ENCODE measurements at places on chromosomes 11 and 22. TPM values are rescaled to one million over a fixed set of nuclear protein-coding genes. Genes with fewer than 3 reads are reported as not detected.
A peak's percentile ranks its signal among the peaks of the same experiment; 100 is the strongest.

- H3K4me1 ChIP-seq = peaks cover 50% of the 10 kb centered on the region
- peak overlapping the region; percentile 56 for H3K27ac ChIP-seq
- no peaks in the 10 kb centered on the region for H3K27me3 ChIP-seq
- peaks cover 34% of the 10 kb centered on the region for H3K36me3 ChIP-seq
- H3K4me3 ChIP-seq = no peak overlapping the region
Observed at GRCh38 chr22:45688600-45689080, 17.0 kb downstream of the ATXN10 start.

GRCh38 chr11:80515097-80515496 lies 1074.3 kb upstream of the TENM4 start:
- no peak overlapping the region for H3K4me3 ChIP-seq
- H3K4me1 ChIP-seq = no peaks in the 10 kb centered on the region
- H3K36me3 ChIP-seq = no peaks in the 10 kb centered on the region
- no peak overlapping the region for H3K27ac ChIP-seq
- no peak for DNase-seq

GRCh38 chr11:10892250-10892649 lies 34.4 kb upstream of the ZBED5 start:
- H3K4me1 ChIP-seq = no peaks in the 10 kb centered on the region
- no peak for DNase-seq
- H3K36me3 ChIP-seq = no peaks in the 10 kb centered on the region
- H3K4me3 ChIP-seq = no peak overlapping the region
- no peaks in the 10 kb centered on the region for H3K27me3 ChIP-seq
- H3K27ac ChIP-seq = no peak overlapping the region

The KCNQ1 gene
- 51.0 TPM for total RNA-seq

- H3K27me3 ChIP-seq = no peaks in the 10 kb centered on the region
- peaks cover 7% of the 10 kb centered on the region for H3K36me3 ChIP-seq
- no peak overlapping the region for H3K4me3 ChIP-seq
- H3K27ac ChIP-seq = peak overlapping the region; percentile 37
- H3K4me1 ChIP-seq = peaks cover 41% of the 10 kb centered on the region
- DNase-seq = peak; percentile 82
Observed at GRCh38 chr11:121466063-121466794, 13.5 kb upstream of the SORL1-AS1 start.

DNA sequence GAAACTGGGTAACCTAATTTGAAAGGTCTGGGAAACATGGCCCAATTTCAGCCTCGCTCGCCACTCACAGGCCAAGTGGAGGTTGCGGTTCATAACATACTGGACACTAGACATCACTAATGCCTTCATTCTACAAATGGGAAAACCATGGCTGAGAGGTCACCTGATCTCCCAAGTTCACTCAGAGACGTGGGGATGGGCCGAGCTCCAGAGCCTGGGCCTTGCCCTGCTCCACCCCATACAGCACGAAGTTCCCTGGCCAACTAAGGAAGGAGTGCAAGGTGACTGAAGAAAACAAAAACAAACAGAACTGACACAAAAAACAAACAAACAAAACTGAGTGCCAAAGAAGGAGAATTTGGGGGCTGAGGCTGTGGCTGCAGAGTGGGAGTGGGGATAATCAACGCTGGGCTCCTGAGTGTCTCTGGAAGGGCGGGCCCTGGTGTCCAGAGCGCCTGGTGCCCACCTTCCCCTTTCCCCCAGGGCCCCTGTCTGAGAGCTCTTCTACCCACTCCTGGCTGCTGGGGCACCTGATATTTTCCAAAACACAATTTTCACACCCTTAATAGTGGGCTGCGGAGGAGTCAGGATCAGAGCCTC lies 46.5 kb upstream of the ADA2 start:
- no peak overlapping the region for H3K27ac ChIP-seq
- no peaks in the 10 kb centered on the region for H3K27me3 ChIP-seq
- H3K36me3 ChIP-seq = no peaks in the 10 kb centered on the region
- H3K4me1 ChIP-seq = no peaks in the 10 kb centered on the region
- H3K4me3 ChIP-seq = no peak overlapping the region

- H3K4me3 ChIP-seq = no peak overlapping the region
- no peaks in the 10 kb centered on the region for H3K4me1 ChIP-seq
- DNase-seq = no peak
- no peaks in the 10 kb centered on the region for H3K27me3 ChIP-seq
Observed at GRCh38 chr11:80838153-80838552, 1397.3 kb upstream of the TENM4 start.

DNA sequence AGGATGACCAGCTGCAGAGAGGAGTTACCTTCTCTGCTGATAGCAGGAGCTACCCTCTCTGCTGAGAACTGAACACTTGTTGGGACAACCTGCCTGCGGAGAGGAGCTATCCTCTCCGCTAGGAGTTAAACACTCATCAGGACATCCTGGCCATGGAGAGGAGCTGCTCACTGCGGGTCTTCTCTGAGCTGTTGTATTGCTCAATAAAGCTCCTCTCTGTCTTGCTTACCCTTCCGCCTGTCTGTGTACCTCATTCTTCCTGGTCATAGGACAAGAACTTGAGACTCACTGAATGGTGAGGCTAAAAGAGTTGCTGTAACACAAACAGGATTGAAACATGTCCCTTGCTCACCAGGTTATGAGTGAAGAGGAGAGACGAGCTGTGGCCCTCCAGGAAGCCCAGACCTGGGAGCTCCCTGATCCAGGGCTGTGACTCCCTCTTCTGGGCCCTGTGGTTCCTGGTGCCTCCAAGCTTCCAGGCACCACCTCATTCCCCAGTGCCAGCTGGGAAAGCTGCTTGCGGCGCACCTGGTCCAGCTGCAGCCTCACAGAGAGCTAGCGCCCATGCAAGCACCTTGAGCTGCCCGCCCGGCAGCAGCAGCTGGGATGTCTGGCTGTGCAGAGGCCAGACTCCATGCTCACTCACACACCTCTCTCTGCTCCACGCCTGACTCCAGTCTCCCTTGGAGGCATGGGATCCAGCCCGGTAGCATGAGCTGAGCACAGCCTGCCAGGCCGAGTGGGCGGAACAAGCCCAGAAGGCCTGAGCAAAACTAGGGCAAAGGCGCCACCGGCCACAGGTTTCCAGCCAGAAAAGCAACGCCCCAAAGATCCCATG lies 50.5 kb downstream of the RAB30 start:
- no peaks in the 10 kb centered on the region for H3K27me3 ChIP-seq
- no peaks in the 10 kb centered on the region for H3K36me3 ChIP-seq
- H3K4me3 ChIP-seq = no peak overlapping the region

DNA sequence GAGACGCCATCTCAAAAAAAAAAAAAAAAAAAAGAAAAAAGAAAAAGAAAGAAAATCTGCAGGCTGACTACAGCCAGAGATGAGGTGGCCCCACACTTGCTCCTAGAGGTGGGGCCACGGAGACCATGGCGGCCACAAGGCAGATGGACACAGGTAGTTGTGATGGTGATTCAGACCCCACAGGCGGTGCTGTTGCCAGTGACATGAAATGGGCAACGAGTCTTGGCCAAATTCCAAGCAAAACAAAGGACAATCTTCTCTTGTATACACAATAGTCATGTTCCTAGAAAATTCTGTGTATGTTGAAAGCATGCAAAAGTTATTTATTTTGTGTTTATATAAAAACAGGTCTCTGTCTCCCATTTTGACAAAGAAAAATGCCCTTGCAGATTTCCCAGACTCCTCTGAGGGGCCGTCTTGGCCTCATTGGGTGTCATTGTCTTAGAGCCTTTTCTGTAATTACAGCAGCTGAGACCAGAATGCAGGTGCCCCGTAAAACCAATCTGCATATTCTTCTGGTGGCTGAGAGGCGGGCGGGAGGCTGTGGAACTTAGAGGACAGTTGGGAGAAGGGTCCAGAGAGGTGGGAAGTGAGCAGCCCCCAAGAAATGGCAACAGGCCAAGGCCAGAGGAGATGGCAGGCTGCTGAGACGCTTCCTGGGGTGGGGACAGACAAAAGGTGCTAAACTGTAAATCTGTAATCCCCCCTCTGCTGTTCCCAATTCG lies 22.5 kb upstream of the DAGLA start:
- peaks cover 9% of the 10 kb centered on the region for H3K4me1 ChIP-seq
- no peaks in the 10 kb centered on the region for H3K27me3 ChIP-seq
- no peak for DNase-seq
- H3K4me3 ChIP-seq = no peak overlapping the region
- H3K36me3 ChIP-seq = no peaks in the 10 kb centered on the region

DNA sequence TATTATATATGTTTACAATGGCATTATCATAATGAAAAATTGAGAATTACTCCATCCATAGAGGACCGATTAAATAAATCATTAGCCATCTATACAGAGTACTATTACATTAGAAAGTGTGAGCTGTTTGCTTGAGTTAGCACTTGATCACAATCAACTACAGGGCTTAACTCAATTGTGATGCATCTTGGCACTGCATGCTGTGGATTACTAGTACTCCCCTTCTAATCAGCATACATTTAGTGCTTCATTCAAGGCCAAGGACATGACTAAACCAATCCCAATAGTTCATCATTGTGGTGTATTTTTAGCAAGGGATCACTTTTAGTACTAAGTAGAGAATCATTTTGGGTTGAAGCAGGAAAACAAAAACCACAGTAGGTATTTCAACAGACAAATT lies 23.5 kb upstream of the ARHGAP42 start:
- H3K36me3 ChIP-seq = no peaks in the 10 kb centered on the region
- H3K4me1 ChIP-seq = no peaks in the 10 kb centered on the region
- H3K27me3 ChIP-seq = no peaks in the 10 kb centered on the region
- no peak overlapping the region for H3K27ac ChIP-seq
- no peak for DNase-seq
- no peak overlapping the region for H3K4me3 ChIP-seq

DNA sequence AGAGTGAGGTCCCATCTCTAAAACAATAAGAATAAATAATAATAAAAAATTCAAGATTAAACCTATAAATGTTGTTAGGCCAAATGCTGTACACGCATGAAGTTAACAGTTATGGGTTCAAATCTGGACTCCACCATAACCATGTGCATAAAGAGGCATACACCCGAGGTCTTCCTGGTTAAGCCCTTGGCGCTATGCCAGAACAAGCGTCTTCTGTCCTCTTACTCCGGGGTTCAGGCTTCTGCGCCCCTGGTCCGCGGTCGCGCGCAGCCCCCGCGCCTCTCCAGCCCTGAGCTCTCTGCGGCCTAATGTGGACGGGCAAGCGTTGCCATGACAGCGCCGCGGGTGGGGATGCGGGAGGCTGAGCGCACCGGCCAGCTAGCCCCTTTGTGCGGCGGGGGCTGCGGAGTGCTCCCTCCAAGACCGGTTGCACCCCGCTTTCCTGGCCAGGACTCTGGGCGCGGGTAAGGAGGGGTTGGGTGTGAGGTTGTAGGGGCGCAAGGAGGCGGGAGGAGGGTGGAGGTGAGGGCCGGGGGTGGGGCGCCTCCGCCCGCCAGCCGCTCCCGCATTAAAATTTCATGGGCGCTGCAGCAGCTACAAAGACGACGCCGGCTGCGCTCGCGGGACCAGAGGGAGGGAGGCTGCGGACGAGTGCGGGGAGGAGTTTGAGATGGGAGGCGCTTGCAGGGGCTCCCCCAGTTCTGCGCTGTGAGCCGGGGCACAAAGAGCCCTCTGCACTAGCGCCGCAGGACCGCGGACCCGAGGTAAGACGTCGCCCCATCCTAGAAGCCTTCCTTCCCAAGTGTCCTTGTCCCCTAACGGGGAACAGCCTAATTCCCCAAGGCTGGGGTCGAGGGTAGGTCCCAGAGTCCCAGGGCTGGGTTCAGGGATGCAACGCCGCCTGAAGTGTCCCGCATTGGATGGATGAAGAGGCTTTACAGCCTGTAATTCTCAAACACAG lies at the start of gene MIAT:
MIAT (plus strand) TSS at position 698 of the 961 bp plus-strand sequence.
- no peak within 1 kb of the TSS for H3K27ac ChIP-seq
- DNase-seq = peak; percentile 59
- no peaks in the 10 kb centered on the region for H3K36me3 ChIP-seq
- H3K4me3 ChIP-seq = peak within 1 kb of the TSS; percentile 52

DNA sequence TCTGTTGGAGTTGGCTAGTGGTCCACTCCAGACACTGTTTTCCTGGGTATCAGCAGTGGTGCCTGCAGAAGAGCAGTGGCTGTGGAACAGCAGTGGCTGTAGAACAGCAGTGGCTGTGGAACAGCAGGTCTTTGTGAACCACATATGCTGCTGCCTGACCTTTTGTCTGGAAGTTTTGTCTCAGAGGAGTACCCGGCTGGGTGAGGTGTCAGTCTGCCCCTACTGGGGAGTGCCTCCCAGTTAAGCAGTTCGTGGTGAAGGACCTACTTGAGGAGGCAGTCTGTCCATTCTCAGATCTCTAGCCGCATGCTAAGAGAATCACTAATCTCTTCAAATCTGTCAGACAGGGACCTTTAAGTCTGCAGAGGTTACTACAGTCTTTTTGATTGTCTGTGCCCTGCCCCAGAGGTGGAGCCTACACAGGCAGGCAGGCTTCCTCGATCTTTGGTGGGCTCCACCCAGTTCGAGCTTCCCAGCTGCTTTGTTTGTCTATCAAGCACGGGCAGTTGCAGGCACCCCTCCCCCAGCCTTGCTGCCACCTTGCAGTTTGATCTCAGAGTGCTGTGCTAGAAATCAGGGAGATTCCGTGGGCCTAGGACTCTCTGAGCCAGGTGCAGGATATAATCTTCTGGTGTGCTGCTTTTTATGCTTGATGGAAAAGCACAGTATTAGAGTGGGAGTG lies 89.1 kb upstream of the TRIM48 start:
- no peaks in the 10 kb centered on the region for H3K4me1 ChIP-seq
- no peaks in the 10 kb centered on the region for H3K27me3 ChIP-seq
- no peaks in the 10 kb centered on the region for H3K36me3 ChIP-seq
- no peak overlapping the region for H3K4me3 ChIP-seq
- DNase-seq = no peak

- H3K27ac ChIP-seq = no peak overlapping the region
- no peaks in the 10 kb centered on the region for H3K27me3 ChIP-seq
- H3K4me1 ChIP-seq = peaks cover 13% of the 10 kb centered on the region
- DNase-seq = no peak
Observed at GRCh38 chr11:76564364-76564763, 106.2 kb downstream of the LRRC32 start.

DNA sequence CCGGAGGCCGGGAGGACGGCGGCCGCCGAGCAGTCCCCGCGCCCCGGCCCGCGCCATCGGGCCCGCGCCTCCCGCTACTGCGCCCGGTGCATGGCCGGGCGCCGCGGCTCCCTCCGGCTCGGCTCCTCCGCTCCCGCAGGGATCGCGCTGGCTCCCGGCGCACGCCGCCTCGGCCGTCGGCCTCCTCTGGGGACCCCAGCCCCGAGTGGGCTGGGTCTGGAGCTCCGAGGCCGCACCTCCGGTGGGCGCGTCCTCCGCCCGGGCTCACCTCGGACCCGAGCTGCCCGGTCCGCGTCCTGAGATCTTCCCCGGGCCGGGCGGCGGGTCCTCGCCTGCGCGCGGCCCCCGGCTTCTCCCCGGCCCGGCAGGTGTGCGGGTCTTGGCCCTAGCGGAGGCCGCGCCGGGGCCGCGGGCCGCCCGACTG lies 251 bp downstream of the SHISA8 start:
- no peak for DNase-seq
- peaks cover 96% of the 10 kb centered on the region for H3K27me3 ChIP-seq
- H3K4me3 ChIP-seq = peak overlapping the region; percentile 41

The TSSK2 gene
- not detected for total RNA-seq

DNA sequence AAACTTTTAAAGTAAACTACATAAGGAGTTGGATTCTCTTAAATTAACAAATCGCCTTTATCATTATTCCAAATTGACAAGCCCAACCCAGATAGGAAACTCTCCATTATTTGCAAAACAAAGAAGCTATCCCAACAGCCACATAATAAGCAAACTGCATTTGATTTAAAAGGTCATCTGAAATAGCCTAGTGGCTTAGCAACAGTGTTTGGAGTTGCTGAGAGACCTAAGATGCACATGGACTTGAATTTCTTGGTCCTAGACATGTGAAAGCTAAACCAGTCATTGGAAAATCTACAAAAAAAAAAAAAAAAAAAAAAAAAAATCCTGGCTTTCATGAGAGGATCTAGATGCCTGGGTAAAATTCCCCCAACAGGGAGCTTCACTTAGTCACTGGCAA lies 69.5 kb downstream of the PRCP start:
- no peak overlapping the region for H3K27ac ChIP-seq
- no peaks in the 10 kb centered on the region for H3K4me1 ChIP-seq
- no peaks in the 10 kb centered on the region for H3K27me3 ChIP-seq
- no peak overlapping the region for H3K4me3 ChIP-seq
- peaks cover 3% of the 10 kb centered on the region for H3K36me3 ChIP-seq

The ASCL3 gene
- not detected for total RNA-seq

All from lower lobe of right lung (tissue), 2 donors.